Esophagus squamous epithelium (tissue), 5 donors: ENCODE measurements at places on chromosomes 2 and 18.

DNA sequence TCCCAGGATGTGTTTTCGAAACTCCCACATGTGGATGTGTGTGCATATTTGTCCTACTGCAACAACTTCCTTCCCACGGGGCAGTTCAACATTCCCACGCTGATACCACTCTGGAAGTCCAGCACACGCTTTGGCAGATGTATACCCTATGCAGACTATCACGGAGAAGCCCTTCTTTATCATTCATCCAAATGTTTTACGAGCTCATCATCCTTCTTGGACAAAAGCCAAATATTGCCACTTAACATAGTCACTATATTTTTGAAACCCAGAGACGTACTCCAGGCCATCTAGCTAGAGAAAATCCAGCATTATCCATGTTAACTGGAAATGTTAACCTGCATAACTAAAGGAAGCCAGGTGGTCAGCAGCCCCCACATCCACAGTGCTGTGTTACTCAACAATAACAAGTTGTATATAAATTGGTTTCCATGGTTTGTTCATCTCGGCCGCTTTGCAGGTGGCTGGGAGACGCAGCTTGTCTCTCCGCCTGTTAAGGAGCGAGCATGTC, 131.5 kb downstream of the ZNF532 start:
- DNase-seq, result no peak

GRCh38 chr2:195666113-195666712, 9.2 kb downstream of the SLC39A10 start:
- no peak for DNase-seq

DNA sequence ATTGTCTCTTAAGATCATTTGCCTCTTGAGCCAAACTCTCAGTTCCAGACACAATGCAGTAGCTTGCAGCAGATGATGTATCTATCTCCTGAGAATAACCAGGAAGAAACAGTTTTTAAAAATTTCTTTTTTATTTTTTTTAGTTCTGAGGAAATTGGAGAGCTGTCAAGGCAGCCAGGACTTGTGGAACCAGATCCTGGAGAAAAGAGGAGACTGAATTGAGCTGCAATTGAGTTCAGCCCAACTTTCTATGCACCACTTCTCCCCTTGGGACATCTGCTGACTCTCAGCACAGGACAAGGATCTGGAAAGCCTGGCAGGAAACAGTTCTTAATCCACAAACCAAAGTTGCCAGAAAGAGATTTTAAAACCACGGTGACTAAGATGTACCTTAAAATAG, 13.5 kb upstream of the CSRNP3 start:
- no peak for DNase-seq

DNA sequence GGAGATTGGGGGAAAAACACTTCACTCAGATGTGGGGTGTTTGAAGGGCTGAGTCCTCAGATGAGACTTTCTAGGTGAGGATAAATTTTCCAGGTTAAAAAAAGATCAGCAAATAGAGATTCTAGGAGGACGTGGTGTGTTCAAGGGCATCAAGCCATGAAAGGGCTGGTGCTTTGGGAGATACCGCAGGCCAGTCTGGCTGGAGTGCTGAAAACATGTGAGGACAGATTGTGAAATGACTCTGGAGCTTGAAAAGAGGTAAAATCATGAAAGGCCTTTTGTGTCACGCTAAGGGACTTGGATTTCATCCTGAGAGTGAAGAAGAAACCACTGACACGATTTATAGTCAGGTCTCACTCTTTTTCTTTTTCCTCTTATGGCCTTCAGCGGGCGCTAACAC, 320.5 kb downstream of the DPP10 start:
- DNase-seq, result no peak

DNA sequence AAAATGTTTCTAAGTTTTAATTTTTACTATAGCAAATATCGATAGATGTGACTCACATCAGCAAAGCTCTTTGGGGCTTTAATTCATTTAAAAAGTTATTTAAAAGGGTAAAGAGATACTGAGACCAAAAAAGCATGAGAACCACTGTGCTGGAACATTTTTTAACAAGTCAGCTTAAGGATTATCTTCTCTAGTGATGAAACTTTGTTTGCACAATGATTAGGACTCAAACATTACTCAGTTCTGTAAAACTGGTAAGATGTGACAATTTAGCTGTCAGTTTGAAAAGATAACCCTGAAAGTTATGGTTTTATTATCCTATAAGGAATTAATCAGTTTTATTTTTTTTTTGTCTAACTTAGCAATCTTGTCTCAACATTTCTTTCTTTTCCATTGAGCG, 301.4 kb downstream of the TSN start:
- no peak for DNase-seq

DNA sequence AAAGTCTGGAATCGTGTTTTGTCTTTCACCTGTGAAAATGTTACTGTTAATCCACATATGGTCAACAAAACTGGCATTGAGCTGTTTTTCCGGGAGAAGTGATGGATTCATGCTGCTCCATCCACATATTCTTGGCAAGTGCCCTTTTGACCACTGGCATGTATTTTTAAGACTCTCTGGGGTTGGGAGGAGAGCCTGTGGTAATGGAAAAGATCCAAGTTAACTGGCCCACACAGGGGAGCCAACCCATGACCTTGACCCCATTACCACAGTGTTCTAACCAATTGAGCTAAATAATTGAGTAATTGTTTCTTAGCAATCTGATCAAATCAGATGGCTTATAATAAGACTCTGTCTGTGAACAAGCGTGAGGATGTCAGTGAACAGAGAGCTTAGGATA, 296.2 kb upstream of the NRP2 start:
- no peak for DNase-seq

GRCh38 chr2:204251998-204252376, 293.3 kb upstream of the PARD3B start:
- DNase-seq, result no peak

DNA sequence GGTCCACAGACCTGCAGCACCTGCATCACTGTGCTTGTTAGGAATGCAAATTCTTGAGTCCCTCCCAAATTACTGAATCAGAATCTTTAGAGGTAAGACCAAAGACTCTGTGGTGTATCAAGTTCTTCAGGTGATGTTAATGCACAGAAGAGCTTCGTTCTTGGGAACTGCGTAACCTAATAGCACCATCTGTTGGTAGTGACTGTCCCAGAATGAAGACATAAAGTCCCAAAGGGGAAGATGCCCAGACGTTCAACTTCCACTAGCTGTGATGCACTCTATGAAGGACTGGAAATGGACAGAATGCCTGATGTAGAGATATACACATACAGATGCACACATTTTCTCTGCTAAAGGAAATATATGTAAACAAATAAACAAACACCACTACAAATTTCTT, 576.0 kb downstream of the LRP1B start:
- DNase-seq, result no peak
